ENCODE measurements at places on chromosomes 2 and 18.

DNA sequence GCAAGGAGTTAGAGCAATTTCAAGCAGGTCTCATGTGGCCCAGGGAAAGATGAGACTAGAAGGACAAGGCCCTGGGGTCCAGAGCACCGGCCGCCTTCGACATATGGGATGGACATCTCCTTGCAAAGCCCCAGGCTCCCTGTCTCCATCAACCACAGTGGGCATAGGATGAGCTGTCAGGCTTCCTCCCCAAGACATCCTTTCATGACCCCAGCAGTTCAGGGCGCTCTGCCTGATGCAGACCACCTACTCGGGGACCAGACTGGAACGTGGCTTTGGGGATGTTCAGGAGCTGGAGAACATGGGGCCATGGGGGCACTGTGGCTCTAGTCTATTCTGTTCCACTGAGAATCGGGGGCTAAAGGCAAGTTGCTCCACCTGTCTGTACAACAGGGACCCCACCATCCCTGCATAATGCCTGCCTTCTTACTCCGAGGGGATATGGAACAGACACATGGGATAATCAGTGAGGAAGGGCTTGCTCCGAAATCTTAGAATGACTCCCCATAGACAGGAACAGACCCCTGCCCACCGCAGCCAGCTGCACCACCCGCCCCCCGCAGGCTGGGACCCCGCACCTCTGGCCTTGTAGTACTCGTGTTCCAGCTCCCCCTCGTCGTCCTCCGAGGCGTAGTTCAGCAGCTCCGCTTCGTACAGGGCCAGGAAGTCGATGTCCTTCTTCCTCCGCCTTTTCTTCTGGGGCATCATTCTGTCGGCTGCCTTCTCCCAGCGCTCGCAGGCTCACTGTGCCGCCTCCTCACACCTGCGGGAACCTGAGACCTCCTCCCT lies 500 bp downstream of the LOXHD1 start:
- no peak for DNase-seq

GRCh38 chr2:236916181-236916580 lies 169.5 kb upstream of the COPS8 start:
- no peak for DNase-seq

DNA sequence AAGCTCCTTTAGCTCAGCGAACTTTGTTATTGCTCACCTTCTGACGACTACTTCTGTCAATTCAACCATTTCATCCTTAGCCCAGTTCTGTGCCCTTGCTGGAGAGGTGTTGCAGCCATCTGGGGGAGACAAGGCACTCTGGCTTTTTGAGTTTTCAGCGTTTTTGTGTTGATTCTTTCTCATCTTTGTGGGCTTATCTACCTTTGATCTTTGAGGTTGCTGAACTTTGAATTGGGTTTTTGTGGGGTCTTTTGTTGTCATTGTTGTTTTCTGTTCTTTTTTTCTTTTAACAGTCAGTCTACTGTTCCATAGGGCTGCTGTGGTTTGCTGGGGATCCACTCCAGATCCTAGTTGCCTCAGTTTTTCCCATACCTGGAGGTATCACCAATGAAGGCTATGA lies 57.3 kb downstream of the GTF3C3 start:
- DNase-seq = no peak

DNA sequence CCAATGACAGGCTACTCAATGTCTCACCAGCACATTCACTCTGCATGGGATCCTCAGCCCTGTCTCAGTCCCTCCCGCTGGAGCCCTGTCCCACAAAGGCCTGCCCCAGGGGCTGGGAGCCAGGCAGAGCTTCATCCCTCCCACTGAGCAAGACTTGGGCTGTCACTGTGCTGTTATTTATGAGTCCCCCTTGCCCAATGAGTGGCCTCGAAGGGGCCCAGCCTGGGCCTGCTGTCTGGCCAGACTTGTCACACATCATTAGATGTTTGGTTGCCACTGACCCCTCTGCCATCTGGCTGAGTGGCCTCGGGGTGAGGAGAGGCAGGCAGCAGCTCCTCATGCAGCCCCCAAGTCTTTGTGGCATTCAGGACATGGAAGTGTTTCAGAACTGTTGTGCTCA lies 330.6 kb upstream of the SKOR2 start:
- DNase-seq = no peak

GRCh38 chr2:147595200-147595599 lies 249.6 kb upstream of the ACVR2A start:
- DNase-seq = no peak

DNA sequence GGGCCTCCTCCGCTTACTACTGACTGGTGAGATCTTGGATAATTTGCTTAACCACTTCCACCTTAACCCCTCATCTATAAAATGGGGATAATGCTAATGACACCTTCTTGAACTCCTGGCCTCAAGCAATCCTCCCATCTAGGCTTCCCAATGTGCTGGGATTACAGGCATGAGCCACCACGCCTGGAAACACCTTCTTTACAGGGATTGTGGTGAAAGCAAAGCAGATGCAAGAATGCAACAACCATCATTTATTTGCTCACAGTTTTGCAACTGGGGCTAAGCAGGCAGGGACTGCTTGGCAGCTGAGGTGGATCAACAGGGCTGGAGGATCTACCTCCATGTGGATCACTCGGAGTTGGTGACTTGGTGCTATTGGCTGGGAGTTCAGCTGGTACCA lies 76.2 kb upstream of the ZNF532 start:
- no peak for DNase-seq

DNA sequence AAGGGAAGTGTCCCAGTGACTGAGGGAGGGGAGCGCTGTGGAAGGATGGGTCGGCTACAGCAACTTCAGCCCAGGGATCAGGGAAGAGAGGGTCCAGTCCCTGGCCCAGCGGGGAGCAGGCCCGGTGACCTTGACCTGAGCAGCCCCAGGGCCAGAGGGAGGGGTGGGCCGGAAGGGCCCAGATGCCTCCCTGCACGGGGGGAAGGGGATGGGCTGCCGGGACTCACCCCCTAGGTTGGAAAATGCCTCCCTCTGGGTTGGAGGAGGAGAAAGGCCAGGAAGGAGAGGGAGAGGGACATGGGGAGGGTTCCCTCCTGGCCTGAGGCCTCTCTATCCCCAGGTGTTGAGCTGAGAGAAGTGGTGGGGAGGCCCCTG lies 19.8 kb downstream of the GPC1 start:
- DNase-seq = no peak

DNA sequence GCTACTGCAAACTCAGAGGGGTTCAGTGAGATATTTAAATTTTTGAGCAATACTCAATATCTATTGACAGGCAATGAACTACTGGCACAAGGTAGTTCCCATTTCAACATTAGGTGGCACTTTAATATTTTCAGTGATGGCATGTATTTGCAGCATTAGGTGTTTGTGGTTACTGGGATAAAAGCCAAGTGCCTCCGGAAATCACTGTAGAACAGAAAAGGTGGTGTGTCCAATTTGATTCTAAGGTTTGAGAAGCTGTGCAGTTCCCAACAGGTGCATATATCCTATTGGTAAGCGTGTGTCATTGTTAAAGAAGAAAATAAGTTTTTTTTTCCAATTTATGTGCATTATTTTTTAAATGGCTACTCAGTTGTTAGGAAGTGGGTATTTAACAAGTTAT lies 41.3 kb downstream of the NABP1 start:
- no peak for DNase-seq

DNA sequence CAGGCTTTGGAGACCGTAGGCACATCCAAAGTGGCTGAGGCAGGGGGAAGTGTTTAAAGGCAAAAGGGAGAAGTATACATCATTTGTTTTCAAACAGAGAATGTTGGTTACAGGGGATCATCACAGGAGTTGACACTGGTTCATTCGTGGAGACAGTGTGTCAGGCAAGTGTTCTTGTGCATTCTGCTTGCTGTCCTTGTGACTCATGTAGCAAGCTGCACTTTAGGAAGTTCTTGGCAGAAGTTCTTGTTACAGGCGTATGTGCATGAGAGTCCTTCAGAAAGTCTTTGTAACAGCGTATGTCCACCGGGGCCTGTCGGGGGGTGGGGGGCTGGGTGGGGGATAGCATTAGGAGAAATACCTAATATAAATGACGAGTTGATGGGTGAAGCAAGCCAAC lies 36.5 kb upstream of the B4GALT6 start:
- DNase-seq = no peak

DNA sequence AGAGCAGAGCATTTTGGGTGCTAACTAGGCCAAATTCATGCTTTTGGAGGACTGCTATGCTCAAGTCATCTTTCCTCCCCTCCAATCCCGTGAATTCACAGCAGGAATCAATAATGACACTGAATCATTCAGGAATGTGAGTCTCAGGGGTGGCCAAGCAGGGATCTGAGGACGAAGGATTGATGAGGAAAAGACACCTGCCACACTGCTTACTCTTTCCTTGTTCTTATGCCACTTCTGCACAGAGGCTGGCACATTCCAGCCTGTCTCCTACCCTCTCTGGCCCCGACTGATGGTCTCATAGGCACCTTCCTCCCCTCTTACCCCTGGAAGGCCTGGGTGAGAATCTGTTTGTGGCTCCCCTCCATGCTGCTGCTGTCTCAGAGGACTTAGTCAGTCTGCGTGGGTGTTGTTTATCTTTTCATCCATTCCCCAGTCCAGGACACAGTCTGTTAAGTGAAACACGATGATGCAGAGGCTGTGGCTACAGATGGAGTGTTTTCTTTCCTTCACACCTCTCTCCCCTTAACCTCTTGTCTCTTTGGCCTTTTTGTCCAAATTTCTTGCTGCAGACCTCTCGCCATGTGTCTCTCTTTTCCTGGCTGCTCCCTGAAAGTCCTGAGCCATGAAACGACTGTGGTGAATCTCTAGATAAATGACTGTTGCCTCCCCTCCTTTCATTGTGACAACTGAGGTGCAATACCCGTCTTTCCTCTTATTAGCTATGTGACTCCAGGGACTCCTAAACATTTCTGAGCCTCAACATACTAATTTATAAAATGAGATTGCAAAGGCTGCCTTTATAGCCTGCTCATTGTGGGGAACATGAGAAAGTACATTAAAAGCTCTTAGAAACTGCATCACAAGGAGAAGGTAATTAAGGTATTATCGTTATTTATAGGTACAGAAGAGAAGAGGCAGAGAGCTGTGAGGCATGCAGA lies 86.9 kb downstream of the RDH14 start:
- DNase-seq = no peak

DNA sequence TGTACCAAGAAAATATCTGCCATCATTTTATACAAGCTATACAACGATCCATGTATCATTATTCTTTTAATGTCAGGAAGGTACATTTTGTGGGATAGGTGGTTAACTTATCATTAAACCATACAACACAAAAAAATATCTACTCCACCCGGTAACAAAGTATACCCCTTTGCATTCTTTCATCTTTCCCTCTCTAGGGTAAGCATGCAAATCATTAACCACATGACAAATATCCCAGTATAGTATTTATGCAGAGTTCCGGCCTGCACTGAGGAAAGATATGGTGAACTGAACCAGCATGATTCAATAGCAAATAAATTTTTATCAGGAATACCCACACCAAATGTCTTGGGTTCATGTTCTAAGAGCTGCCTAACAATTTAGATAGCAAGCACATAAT lies 22.5 kb upstream of the SULT1C2 start:
- DNase-seq = no peak

DNA sequence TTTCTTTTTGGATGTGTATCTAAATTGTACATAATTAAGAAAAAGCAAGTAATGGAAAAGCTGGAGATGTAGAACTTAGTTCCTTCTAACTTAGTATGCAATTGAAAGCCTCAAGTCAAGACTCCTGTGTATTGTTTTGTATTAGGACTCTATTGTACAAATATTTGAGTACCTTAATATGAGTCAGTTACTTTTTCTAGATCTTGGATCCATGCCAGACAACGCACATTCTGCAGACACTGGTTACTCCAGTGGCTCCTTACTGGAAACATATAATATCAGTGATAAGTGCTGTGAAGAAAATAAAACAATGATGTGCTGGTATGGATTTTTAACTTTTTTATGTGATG lies 1.5 kb downstream of the SLC39A10 start:
- peak; percentile 40 for DNase-seq

Measured in activated CD4-positive, alpha-beta T cell treated with anti-CD3 and anti-CD28 coated beads for 4 hours (primary cell).